ENCODE measurements at places on chromosomes 12 and 14. TPM values are rescaled to one million over a fixed set of nuclear protein-coding genes. Genes with fewer than 3 reads are reported as not detected.

Gene RPS6KL1
- total RNA-seq, result 2.0 TPM

Gene HOMEZ
- 9.6 TPM for total RNA-seq

Gene ACSM4
- total RNA-seq, result not detected

Gene FOXN3
- total RNA-seq, result 104 TPM

Gene KRT85
- total RNA-seq, result not detected

Gene TMEM229B
- total RNA-seq, result not detected

Gene CRADD
- 59.4 TPM for total RNA-seq

Gene CIROP
- not detected for total RNA-seq

DNA sequence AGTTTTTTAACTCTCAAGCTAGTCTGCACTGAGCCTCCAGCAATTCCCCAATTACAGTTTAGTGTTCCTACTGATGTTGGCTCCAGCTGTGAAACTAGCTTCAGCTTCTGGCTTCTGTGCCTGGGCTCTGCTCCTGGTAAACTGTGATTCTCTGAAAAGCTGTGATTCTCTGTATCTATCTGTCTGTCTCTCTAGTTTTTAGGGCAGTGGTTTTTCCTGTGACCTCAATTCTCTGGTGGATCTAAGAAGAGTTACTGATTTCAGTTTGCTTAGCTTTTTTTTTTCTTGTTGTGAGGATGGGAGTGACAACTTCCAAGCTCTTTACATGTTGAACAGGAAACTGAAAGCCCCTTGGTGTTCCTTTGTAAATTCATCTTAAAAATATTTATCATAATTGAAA, 3.8 kb upstream of the HIF1A start:
- no peak for DNase-seq

- DNase-seq, result peak; percentile 44
Observed at GRCh38 chr14:67704484-67705089, 2.9 kb downstream of the RDH12 start.

GRCh38 chr12:26396402-26396801, 201.0 kb downstream of the SSPN start:
- no peak for DNase-seq

DNA sequence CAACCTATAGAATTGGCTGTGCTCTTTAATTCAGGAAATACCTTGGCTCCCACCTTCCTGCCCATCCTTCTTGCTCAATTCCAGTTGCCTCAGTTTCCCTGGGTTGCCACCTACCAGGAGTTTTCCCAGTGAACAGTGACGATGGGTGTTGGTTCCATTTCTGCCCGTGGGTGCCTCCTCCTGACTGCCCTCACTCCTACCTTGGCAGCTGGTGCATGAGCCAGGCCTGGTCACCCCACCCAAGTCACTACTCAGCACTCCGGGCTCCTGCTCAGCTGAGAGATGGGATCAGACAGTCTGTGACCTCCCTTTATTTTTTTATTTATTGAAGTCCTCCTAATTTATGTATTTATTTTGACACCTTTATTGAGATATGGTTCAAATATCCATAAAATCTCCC, 31.0 kb upstream of the PTGR2 start:
- DNase-seq, result no peak

GRCh38 chr12:53198486-53199110, 8.5 kb downstream of the ITGB7 start:
- DNase-seq, result no peak

- DNase-seq, result no peak
Observed at GRCh38 chr12:89453121-89453978, 71.2 kb downstream of the GALNT4 start.

- no peak for DNase-seq
Observed at GRCh38 chr14:45065956-45066355, 18.0 kb upstream of the PRPF39 start.

DNA sequence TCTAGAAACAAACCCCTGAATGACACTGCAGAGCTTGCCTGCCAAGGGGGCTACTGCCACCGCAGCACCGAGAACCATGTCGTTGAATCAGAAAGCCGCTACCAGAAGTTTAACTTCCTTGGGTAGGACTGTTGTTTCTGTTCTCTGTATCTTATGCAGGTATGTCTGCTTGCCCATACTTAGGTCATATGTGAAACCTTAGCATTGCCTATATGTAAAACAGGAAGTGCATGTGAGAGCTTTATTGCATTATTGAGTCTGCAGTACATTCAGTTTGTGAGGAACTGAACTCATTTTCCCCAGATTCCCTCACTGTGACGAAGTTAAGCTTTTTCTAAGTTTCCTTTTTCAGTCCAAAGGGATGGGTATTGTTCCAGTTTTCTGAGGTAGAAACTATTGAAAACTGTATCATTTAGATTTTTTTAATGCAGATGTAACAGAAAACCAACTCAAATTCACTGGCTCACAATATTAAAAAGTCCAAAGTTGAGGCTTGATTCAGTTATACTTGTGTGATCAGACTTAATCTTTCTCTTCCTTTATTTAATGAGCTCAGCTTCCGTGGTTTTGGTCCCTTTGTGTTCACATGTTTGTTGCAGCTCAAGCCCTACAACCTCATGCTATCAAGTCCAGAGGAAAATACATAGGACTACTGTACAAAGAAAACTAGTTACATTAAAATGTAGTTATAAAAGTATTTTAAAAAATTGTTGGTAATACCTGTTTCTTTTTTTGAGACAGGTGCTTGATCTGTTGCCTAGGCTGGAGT, 6.9 kb downstream of the FBXO34 start:
- DNase-seq, result no peak

- no peak for DNase-seq
Observed at GRCh38 chr12:115261691-115262398, 577.9 kb upstream of the TBX3 start.

DNA sequence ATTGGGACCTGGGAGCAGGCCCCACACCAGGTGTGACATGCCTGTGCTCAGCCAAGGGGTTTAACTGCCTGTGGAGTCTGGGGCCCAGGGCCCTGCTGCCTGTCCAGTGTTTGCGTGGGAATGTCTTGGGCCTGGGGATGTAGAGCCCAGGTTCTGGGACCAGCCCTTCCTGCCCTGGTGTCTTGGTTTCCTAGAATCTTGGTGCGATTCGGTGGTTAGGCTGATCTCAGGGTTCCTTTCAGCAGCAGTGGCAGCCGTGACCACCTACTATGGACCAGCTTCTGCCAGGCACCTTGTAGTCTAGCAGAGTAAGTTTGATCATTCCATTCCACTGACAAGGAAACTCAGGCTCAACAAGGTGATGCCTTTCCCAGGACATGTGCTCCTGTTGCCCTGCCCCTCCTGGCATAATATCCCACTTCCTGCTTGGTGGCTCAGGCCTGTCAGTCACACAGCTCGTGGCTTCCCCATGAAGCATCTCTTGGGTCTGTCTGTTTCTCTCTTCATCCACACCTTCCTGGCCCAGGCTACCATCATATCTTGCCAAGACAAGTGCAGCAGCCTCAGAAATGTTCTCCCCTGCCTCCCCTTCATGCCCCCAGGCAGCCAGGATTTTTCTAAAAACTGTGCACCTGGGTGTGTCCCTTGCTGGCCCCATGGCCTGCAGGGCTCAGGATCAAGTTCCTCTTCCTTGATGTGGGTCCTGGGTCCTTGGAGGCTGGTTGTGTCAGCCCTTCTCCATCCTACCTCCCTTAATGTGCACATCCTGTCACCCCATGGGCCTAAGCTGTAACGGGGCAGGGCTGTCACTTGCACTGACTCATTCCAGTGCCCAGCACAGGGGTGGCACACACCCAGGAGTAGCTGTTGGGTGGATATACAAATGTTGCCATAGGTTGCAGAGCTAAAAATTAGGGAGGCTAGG, 101.6 kb downstream of the SLC25A47 start:
- no peak for DNase-seq

DNA sequence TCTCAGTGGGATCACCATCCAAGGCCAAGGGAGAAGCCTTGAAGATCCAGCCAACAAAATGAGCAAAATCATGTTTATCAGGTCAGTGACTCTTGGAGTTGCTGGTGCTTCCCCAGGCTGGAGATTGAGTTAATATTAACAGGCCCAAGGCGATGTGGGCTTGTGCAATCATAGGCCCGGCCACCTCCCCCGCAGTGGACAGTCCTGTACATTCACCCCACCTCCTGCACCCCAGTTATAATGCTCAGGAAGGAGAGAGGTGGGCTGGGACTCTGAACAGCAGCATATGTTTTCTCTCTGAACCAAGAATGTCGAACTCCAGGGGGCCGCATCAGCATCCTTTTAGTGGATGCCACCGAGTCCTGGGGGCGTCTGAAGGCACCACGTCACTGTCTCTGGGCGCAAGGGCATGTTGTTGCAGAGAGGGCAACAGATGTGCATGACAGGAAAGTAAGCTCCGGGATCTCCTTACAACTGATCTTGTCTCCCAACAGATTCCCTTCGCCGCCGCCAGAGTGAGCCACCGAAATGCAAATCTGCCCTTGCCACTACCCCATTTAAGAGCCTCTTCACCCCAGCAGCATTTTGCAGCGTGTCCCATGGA, 32.2 kb upstream of the SERPINA6 start:
- peak; percentile 63 for DNase-seq

DNA sequence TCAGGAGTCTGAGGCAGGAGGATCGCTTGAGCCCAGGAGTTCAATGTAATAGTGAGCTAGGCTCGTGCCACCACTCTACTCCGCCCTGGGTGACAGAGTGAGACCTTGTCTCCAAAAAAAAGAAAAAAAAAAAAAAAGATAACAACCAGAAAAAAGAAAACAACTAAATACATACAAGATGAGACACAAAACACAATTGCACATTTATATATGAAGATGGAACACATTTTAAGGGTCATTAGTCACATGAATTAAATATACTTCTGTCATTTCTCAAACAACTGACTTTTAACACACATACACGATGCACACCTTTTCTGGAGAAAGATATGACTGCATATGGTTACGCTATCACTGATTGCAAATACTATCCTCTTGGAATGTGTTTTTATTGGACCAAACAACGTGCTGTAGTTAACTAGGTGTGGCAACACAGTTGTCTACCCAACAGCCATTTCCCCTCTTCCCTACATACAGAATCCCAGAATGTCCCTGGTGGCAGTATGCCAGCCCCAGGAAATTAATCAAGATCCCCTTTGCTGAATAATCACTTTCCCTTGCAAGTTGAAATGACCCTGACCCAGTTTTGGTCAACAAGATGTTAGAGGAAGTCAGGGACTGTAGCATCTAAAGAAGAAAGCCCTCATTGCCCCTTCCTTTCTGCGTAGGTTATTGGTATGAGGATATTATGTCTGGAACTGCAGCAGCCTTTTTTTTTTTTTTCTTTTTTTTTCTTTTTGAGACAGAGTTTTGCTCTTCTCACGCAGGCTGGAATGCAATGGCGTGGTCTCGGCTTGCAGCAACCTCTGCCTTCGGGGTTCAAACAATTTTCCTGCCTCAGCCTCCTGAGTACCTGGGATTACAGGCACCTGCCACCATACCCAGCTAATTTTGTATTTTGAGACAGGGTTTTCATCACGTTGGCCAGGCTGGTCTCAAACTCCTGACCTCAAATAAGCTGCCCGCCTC, 5.6 kb upstream of the MYL6B start:
- DNase-seq, result peak; percentile 31

DNA sequence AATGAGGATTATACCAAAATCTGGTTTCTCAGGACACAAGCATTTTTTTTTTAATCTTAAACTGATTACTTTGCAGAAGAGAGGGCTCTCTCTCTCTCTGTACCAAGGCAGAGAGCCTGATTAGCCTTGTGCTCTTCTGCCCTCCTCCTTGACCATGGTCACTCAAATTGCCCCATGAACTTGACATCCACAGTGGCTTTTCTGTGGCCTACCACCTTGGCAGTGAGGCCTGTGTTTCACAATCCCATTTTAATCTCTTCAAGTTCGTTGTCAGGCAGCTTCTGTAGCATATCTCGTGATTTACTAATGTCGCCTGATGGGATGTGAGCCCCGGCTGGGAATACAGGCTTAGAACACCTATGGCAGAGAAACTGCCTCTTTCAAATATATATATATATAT, 30.7 kb upstream of the PWP1 start:
- DNase-seq, result no peak

DNA sequence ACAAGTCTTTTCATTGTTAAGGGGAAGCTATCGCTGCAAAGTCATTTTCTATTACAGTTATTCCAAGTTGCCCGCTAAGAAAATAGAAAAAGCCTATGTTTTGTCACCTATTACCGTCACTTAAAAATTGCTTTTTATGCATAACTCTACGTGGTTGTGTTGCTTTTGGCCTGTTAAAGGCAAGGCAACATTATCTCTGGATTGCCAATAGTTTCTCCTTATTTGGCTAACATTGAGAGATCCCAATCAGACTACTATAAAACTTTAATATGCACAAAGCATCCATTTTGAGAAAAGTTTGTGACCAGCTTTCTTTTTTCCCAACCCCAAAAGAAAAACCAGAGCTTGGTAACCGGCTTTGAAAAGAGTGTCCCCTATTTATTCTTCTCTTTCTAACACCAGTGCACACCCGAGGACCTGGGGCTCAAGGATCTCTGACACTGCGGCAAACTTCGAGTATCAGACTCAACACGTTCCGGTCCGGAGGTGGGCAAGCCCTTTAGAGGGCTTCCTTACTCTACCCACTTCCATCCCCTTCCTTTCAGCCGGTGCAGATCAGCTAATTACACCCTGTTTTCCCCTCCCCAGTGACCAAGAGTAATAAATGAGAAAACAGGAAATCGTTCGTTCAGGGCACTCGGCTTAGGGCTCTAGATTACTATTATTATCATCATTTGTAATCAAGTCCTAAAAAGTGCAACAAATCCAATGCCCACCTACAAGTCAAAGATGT, 1.2 kb downstream of the PPP1R12A start:
- peak; percentile 17 for DNase-seq

GRCh38 chr12:53174881-53175491, 5.5 kb upstream of the ZNF740 start:
- no peak for DNase-seq

DNA sequence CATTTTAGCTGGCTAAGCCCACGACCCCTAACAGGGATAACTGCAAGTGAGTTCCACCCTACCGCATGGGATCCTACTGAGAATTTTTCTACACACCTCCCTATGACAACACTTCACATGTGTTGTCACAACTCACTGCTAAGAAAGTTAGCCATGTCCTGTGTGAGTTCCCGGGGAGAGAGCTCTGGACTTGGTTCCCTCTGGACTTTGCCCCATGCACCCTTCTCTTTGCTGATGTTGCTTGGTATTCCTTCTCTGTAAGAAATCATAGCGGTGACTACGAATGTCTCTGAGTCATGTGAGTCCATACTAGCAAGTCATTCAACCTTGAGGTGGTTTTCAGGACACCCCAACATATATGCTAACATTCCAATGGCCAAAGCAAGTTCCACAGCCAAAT, 9.5 kb upstream of the CDKN3 start:
- DNase-seq, result no peak

- no peak for DNase-seq
Observed at GRCh38 chr14:54252072-54252730, 144.6 kb upstream of the CDKN3 start.

DNA sequence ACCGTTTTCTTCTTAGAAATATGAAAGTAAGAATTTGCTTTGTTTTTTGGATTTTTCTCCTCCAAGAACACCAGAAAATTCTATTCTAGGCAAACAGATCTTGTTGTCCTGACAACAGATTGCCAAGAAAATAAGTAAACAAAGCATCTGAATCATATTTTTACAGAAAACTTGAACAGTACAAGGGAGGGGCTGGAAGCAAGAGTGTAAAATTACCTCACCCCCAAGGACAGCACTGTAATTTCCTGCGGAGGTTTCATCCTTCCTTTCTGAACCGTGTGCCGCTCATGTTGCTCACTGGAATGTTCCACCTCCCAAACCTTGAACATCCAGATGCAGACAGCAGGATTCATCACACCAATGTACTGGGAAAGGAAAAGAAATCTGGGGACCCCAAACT, 5.4 kb upstream of the CAMKK2 start:
- no peak for DNase-seq

- DNase-seq, result no peak
Observed at GRCh38 chr12:66916189-66916588, 237.3 kb upstream of the GRIP1 start.
